ENCODE measurements at places on chromosomes 12 and 14.

GRCh38 chr12:84661786-84662185 is 250.8 kb downstream of the SLC6A15 start:
- no peak for DNase-seq

GRCh38 chr14:95274279-95274678 is 45.4 kb downstream of the CLMN start:
- no peak for DNase-seq

DNA sequence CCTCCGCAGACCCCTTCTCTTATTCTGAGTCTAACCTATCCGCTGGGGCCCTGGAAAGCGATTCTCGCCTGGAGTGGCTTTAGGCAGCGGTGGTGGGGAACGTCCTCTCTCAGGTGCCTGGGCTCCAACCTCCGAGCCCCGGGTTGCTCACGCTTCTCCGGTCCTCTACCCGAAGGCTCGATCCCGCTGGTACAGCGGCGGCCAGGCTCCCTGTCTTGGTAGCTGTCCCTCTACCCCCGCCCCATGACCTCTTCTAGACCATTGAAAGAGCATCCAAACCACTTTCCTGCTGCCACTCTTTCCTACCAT is 505 bp upstream of the HEBP1 start:
- no peak for DNase-seq

DNA sequence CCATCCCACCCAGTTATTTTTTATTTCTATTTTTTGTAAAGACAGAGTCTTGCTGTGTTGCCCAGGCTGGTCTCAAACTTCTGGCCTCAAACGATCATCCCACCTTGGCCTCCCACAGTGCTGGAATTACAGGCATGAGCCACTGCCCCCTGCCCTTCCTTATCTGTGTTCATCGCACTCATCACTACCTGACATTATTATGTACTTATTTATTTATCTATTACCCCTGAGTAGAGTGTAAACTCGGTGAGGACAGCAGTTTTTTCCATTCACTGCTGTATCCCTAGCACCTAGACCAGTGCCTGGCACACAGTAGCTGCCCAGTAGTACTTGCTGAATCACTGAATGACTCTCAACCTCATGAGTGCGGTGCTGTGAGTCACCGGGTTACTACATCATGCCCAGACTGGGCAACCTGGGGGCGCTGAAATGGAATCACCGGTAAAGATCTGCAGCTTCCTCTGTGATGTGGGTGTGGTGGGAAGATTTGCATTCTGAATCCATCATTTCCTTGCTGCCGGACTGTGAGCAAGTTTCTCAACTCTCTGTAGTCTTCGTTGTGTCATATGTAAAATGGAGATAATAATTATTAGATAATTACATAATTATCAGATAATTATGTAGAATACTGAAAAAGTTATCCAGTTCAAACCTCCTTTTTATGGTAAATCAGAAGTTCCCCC is 81.9 kb upstream of the USP44 start:
- DNase-seq = peak; percentile 38
